ENCODE measurements at places on chromosomes 16 and 17.

DNA sequence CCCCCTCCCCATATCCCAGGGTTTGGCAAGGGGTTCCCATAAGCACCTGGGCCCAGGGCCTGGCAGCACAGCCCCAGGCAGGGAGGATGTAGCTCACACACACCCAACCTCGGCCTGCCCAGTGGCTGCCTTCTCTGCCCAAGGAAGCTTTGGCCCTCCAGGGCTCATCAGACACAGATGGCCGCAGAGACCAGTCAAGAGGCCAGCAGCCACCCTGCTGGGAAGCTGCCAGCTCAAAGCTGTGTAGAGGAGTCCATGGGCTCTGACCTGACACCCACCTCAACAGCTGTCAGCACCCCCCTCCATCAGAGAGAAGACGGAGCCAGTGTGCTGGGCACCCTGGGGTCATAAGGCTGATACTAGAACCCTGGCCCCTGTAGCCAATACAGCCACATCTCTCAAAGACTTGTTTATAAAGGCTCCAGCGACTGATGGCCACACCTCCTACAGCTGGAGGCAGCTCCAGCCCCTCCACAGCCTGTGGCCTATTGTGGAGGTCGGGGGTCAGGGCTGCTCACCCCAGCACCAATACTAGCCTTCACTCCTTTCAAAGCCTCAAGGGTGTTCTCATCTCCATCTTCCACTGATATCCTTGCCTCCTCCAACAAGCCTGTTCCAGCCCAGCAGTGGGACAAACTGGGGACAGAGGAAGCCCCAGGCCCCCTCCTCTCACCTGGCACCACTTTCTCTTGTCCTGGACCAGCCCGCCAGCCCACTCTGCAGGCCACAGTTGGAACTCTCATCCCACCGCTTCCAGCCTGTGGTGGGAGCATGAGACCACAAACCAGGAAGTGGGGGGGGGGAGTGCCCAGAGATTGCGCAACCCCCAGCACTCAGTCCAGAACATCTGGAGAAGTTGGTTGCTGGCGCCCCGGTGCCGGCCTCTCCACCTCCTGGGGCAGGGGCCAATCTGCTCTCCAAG lies 2.2 kb upstream of the MPG start:
- no peak for DNase-seq

GRCh38 chr16:79735271-79735670 lies 134.7 kb upstream of the MAF start:
- DNase-seq = no peak

GRCh38 chr17:70604854-70605253 lies 435.5 kb downstream of the KCNJ2 start:
- no peak for DNase-seq

- DNase-seq = no peak
Measured at GRCh38 chr17:58236394-58236793, 2.0 kb upstream of the LPO start.

DNA sequence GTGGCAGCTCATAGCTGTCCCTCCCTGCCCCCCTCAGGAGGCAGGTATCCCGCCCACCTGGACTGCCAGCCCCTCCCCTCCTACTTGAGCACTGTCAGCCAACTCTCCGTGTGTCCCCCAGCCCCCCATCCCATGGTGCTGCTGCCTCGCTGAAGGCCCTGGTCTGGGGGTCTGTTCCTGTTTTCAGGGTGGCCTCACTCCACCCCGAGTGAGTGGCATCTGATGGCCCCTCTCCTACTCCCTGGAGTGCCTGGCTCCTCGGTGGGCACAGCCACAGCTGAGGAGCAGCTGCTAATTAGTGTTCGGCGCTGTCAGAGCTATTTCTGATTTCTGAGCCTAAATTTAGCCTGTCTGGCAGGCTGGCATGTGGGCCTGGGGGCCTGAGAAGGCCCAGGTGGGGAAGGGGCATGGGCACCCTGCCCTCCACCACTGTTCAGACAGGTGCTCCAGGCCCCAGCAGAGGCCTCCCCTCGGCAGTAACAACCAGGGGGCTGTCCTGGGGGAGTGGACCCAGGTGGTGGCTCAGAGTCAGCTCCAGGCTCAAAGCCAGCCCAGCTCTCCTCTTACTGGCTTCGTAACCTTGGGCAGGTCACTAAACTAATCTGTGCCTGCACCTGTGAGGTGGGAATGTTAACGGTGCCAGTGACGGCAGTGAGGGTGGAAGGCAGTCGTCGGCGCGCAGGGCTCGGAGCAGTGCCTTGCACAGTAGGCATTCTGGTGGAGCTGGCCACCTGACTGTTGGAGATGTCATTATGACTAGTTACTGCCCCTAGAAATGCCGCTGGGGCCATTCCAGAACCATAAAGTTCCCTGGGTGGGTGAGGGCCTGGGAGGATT lies 6.5 kb downstream of the FMNL1 start:
- DNase-seq = no peak

- no peak for DNase-seq
Measured at GRCh38 chr16:30139583-30140481, 16.8 kb upstream of the MAPK3 start.

- no peak for DNase-seq
Measured at GRCh38 chr17:61766520-61766919, 96.8 kb downstream of the BRIP1 start.

DNA sequence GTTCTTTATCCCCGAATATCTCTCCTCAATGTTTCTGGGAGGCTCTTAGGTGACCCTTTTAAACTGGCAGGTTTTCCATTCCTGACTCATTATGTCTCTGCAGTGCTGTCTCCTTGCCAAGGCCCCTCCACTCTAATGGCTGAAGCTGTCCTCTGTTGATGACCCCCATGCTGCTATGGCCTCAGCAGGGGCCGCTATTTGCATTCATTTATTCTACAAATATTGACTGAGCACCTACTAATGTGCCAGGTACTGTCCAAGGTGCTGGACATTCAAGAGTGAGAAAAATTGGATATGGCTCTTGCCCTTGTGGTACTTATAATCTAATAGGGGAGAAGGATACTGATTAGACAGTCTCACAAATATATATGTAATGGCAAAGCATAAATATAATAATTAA lies 55.4 kb downstream of the GP2 start:
- no peak for DNase-seq

DNA sequence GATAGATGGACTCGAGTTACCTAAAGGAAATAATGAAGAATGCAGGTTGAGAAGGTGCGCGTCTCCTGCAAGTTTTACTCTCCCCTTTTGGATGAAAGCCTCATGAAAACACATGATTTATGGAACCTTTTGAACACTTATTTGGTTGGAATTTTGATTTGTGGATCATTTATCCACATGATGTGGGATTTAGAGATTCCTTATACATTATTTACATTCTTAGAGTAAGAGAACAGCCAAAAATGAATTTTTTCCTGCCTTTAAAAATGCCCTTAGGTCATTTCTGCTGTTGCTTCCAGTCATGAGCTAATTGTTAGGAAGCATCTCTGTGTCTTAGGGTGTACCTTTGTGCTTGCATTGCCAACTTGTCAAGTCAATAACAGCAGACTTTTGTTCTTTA lies 99.9 kb downstream of the RPTOR start:
- DNase-seq = no peak

DNA sequence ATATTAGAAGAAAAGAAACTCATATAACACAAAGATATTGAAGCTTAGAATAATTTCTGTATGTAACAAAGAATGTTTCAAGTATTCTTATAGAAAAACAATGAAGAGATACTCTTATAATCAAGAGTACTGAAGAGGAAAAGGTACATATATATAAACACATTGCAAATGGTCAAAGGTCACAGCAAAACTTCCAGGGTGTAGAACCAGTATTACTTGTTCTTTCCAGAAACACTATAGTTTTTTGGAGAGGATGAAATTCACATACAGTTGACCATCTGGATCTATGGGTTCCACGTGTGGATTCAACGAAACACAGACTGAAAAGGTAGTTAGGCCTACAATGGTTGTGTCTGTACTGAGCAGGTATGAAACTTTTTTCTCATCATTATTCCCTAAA lies 22.6 kb downstream of the PRPSAP1 start:
- DNase-seq = no peak

DNA sequence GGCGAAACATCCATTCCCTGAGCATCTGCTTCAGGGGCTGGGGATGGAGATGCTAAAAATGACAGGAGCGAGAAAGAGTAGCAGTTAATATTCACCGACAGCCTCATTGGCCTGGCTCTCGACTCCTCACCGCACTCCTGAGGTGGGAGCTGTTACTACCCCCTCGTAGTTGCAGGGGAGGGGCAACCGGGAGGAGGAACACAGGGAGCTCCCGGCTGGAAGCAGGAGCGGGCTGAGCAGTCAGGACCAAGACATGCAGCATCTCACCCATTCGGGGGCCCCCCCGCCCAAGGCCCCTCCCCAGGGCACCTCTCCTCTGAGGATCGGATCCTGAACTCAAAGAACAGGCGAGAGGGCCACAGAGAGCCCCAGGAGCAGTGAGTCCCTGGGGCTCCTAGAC lies 4.5 kb upstream of the ACSF3 start:
- no peak for DNase-seq

DNA sequence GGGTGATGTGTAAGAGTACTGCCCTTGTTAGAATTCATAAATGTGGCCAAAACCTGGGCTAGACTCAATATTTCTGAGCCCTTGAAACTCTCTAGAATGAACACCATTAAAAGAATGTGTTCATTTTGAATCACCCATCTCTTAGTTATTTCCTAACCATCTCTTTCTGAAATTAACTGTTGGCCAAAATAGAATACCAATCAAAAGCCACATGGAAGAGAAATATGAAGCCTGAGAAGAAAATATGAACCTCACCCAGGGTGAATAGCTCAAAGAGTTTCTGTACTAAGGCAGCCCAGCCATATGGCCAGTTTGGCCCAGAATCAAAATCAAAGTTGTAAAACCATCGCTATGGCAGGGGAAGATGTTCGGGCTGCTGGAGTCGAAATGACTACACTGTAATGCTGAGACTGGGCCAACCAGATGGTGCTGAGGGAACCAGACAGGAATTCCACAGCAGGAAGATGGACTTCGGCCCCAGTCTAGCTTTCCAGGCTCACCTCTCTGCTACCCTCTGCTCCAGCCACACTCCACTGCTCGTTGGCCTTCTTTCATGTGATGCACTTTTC lies 154.3 kb upstream of the ZFHX3 start:
- no peak for DNase-seq

- DNase-seq = no peak
Measured at GRCh38 chr16:27152801-27153200, 50.5 kb upstream of the KDM8 start.

- DNase-seq = no peak
Measured at GRCh38 chr17:57636274-57636673, 108.8 kb downstream of the CCDC182 start.

- DNase-seq = no peak
Measured at GRCh38 chr16:15808071-15808470, 48.8 kb downstream of the MYH11 start.

- no peak for DNase-seq
Measured at GRCh38 chr17:76247304-76247703, 7.0 kb upstream of the RNF157 start.

- no peak for DNase-seq
Measured at GRCh38 chr17:58985971-58986370, 120.7 kb downstream of the TRIM37 start.

DNA sequence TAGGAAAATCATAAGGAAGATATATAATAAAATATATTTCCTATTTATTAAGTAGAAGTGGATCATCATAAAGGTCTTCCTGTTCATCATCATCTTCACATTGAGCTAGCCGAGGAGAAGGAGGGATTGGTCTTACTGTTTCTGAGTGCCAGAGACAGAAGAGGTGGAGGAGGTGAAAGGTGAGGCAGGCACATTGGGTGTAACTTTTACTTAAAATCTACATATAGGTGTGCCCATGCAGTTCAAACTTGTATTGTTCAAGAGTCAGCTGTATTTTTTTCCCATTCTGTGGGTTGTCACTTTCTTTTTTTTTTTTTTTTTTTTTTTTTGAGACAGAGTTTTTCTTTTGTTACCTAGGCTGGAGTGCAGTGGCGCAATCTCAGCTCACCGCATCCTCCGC lies 34.9 kb downstream of the NSRP1 start:
- DNase-seq = no peak

- no peak for DNase-seq
Measured at GRCh38 chr17:77581480-77581879, 377.0 kb upstream of the TNRC6C start.

GRCh38 chr16:73365016-73365551 lies 317.2 kb upstream of the ZFHX3 start:
- no peak for DNase-seq

GRCh38 chr16:29662729-29663015 lies 375 bp upstream of the SPN start:
- DNase-seq = no peak

DNA sequence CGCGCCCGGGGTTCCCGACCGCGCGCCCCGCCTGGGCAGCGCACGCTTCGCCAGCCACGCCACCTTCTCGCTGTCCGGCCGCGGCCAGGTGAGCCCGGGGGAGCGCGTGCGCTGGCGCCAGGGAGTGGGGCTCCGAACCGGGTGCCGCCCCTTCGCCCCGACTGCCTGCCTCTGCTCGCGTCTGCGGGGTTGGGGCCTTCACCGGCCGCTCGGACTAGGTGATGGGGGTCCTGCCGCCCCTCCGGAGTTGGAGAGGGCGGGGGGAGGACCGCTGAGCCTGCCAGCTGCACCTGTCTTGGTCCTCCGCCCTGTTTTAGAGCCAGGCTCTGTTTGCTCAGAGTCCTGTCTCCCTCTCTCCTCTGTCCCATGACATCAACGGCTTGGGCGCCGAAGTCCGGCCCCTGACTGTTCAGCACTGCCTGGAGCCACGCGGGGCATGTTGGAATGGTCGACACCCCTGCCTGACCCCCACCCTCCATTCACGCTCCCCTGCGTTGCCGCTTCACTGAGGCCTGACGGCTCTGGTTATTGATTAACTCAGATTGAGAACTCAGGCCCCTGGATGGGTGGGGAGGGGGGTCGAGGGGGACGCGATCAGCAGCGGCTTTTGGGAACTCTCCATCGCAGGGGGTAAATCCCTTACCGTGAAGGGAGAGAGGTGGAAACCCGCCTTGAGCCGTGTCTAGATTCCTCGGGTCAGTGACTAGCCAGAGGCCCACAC lies 748 bp downstream of the SMTNL2 start:
- DNase-seq = no peak

- DNase-seq = no peak
Measured at GRCh38 chr16:29777576-29778350, at the start of gene ZG16. ZG16 (plus strand) TSS chr16:29778256; CDS start chr16:29779267, 1,011 bp downstream.

DNA sequence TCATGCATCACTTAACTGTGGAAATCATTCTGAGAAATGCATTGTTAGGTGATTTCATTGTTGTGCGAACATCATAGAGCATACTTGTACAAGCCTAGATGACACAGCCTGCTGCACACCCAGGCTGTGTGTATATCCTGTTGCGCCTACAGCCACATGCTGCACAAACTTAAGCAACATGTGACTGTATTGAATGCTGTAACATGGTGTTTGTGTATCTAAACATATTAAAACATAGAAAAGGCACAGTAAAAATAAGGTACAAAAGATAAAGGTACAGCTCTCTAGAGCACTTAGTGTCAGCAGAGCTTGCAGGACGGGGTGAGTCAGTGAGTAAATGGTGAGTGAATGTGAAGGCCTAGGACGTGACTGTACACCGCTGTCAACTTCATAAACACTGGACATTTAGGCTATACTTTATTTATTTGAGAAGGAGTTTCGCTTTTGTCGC lies 11.9 kb downstream of the FOXK2 start:
- DNase-seq = no peak

- DNase-seq = no peak
Measured at GRCh38 chr17:68353111-68353521, 61.8 kb downstream of the ARSG start.

- DNase-seq = no peak
Measured at GRCh38 chr17:78026381-78026780, 67.9 kb downstream of the TNRC6C start.
